ENCODE measurements at places on chromosomes 2 and 18. TPM values are rescaled to one million over a fixed set of nuclear protein-coding genes. Genes with fewer than 3 reads are reported as not detected.

Gene PHLPP1
- total RNA-seq: 8.7 TPM

Gene LRRTM4
- not detected for total RNA-seq

Gene LHCGR
- not detected for total RNA-seq

Gene OTOS
- not detected for total RNA-seq

Gene SULT1C2
- under 0.01 TPM for total RNA-seq

Gene TDRD15
- total RNA-seq: not detected

Gene MYL12A
- total RNA-seq: 536 TPM
